Effector memory CD4-positive, alpha-beta T cell (primary cell): ENCODE measurements at places on chromosomes 7 and 10.

- DNase-seq: no peak
These were observed 60.8 kb upstream of the CFAP46 start for GRCh38 chr10:133003188-133003587.

- peak; percentile 21 for DNase-seq
These were observed 15.5 kb upstream of the CRTAC1 start for GRCh38 chr10:98045785-98046389.

DNA sequence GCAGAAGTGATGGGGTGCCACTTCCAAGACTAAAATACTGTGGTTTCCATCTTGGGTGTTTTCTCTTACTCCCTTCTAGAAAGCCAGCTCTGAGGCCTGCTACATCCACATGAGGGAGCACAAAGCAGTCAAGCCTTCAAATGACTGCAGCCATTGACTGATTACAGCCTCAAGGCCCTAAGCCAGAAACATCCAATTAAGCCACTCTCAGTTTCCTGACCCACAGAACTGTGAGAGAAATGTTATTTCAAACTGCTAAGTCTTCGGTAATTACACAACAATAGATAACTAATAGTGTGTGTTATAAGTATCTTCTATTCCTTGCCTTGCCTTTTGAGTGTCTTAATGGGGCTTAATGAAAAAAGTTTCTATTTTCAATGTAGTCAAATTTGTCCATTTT is 24.8 kb downstream of the BRAF start:
- DNase-seq: no peak

GRCh38 chr7:29723599-29723998 is 82.7 kb upstream of the WIPF3 start:
- no peak for DNase-seq

- no peak for DNase-seq
These were observed 102.5 kb downstream of the SND1 start for GRCh38 chr7:127754457-127754856.

DNA sequence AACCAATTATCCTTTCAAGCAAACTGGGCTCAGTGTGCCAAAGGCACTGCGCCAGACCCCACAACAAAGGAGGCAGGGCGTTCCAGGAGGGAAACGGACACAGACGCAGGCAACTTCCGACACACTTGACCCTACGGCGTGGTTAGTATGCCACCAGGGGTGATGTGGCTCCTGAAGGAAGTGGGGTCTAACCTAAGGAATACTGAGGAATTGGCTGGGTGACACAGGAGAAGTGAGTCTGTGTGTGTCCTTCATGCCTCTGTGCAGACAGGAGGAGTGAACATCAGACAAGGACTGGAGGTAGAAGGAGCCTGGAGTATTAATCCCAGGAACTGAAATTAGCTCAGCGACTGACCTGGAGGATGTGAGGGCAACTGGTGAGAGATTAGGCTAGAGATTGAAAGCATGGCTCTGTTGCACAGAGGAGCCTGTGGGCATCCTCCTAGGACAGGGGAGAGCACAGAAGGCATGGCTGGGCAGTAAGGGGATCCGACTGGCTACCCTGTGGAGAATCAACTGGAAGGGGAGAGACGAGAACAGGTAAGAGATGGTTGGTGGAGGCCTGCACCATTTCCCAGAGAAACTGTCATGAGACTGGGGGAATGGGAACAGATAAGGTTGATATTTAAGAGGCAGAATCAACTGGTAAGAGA is 27.8 kb downstream of the GSDME start:
- DNase-seq: no peak

DNA sequence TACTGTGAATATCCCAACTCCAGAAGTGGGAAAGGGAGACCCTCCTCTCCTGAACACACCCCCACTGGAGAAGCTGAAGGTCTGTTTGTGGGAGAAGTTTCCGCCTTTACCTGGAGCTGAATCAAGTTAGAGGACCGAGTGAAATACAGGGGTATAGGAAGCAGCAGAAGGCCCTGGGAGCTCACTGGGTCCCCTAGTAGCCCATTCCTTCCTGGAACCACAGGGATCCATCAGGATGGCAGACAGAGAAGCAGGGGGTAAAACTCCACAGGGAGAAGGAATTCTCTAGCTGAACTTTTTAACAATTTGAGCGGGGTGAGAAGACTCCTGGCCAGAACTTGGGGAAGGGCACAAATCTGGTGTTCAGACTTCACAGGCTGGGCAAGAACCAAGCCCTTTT is 275.8 kb downstream of the GRID1 start:
- DNase-seq: no peak

- no peak for DNase-seq
These were observed 111.2 kb downstream of the MYOF start for GRCh38 chr10:93370961-93371360.

DNA sequence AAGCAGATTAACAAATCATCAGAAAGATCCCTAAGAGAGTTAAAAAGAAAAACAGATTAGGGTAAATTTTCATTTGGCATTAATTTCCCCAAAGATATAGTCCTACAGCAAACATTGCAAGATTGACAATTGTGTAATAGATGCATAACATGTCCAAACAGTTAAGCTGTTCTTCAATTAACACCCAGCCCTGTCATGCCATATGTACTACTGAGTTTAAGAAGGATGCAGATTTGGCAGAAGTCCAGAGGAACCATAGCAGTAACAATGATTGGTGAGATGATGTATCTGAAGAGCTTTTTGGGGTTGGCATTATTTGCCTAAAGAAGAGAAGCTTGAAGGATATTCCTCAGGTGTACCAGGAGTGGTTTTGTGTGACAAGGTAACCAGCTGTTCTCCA is 287.6 kb downstream of the LRMDA start:
- no peak for DNase-seq

DNA sequence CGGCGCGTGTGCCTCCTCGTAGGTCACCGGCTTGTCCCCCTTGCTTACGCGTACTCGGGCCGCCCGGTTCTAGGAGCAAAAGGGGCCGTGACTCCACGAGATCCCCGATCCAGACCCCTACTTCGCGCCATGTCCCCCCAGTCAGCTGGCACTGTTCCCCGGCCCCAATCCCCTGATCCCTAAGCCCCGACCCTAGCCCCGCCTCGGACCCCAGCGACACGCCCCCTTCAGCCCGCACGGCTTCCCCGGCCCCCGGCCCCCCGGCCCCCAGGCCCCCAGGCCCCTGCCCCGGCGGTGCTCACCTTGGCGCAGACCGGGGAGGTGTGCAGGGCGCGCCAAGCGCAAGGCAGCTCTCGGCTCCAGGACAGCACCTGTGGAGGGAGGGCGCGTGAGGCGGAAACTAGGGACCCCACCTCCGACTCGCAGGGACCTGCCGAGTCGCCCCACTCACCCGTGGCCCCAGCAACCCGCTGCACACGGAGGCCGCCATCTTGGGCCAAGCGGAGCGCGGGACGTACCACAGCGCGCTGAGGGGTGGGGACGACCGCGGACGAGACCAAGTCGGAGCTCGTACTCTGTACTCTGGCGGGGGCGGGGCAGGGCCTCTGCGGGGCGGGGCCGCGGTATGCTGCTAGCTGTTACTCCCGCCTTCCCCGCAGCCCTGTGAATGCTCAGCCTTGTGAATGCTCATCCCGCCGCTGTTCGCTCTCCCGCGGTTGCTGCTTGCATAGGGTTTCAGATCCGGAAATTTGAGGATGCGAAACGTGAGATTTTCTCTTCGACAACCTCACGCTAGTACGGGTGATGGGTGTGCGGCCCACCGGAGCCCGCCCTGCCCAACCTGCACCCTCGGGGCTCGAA is at the start of gene MRPS24:
Gene MRPS24, minus strand, starts transcription at position 512 of the 861 bp plus-strand sequence. Its CDS starts 22 bp downstream, at position 490.
- DNase-seq: peak; percentile 91

- no peak for DNase-seq
These were observed 546.4 kb upstream of the FZD8 start for GRCh38 chr10:36188461-36188860.

- DNase-seq: no peak
These were observed 91.3 kb downstream of the KIAA1549 start for GRCh38 chr7:138889582-138890498.

- no peak for DNase-seq
These were observed 572.6 kb downstream of the IPMK start for GRCh38 chr10:57694956-57695608.

DNA sequence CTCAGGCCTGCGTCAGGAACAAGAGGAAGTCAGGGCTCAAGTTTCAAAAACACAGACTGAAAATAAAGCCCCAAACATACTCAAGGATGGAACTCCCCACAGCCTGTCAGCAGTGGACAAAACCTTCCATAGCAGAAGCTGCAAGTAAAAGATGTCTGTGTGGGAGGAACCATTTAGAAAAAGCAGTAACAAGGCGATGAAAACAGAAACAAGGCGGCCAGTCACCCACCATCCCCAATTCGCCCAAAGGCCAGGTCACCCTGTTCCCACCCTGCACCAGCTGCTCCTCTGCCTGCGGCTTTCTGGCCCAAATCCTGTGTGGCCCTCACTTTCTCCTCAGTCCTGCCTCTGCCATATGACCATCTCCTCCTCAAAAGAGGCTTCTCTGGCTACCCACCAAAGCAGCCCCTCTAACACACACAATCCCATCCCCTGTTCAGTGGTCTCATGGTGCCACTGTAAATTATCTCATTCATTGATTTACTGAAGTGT is 27.8 kb downstream of the KCNMA1 start:
- no peak for DNase-seq

- DNase-seq: no peak
These were observed 432.7 kb upstream of the GALNT17 start for GRCh38 chr7:70699271-70699670.
